Memory B cell (primary cell): ENCODE measurements at places on chromosomes 3 and 15.

- no peak for DNase-seq
Measured at GRCh38 chr3:153182501-153183293, 20.7 kb downstream of the RAP2B start.

- no peak for DNase-seq
Measured at GRCh38 chr3:73621388-73621787, 3.4 kb downstream of the PDZRN3 start.

DNA sequence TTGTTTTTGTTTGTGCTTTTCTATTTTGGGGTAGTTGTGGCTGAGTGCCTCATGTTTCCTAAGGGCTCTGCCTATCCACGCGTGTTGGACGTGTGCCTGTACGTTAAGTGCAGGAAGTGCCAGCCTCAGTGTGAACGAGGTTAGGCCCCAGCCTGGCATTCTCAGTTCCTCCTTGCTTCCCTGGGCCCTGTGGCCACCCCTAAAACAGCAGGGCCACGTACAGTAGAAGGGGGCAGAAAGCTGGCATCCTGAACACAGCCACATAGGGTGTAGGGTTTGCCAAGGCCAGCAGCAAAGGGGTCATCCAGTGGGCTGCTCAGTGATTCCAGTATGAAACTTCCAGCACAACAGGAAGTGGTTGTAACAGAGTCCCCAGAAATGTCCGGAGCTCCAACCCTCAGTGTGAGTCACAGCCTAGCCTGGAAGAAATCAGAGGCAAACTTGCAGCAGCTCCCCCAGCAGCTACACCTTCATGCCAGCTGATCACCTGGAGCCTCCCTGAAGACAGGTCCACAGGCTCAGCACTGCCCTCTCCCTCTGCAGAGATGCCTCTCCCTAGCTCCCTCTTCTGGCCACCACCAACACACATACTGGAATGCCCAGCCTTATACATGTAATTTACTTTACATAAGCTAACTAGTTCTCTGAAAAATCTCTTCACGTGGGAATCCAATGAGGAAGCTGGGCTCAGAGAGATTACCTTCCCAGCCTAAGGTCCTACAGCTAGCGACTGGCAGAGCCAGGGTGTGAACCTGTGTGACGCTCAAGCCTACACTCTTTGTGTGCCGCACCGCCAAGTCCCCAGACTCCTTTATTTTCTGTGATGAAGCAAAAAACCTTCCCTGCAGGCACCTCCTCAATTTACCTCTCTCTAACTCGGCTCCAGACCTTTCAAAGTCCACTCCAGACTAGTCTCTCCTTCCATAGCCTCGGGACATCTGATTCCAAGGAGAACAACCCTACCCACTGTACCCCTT is 26.6 kb downstream of the ILDR1 start:
- DNase-seq: peak; percentile 60

DNA sequence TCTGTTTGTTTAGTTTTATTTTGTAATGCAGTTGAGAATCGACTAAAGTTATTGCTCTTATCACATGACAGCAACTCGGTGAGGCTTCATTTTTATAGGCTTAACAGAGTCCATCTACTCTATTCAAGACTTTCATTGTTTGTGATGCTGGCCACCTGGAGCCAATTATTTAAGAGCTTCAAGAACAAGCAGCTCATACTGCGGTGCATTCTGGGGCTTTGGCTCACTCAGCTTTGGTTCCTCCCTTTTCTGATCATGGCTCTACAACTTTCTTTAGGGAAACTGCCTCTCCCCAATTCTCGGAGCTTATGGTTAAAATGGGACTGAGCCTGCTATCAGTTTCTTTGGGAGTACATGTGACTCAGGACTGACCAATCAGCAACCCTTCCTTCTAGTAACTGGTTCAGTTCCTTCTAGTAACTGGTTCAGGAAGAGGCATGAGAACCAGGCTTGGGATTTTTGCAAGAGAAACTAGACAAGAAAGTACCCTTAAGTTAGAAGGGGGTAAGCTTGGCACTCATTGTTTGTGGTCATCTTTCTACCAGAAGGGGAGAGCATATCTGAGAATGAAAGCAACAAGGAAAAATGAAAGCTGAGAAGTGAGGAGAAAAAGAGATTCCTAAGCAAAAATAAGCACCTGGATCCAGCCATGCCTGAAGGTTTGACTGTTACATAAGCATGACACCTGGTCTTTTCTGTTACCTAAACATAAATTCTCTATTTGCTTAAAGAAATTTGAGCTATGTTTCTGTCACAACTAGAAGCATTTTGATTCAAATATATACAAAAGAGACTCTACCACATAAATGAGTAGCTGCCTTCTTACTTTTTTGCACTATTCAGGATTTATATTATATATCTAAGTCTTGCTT is 24.1 kb upstream of the ARHGEF3 start:
- DNase-seq: no peak

DNA sequence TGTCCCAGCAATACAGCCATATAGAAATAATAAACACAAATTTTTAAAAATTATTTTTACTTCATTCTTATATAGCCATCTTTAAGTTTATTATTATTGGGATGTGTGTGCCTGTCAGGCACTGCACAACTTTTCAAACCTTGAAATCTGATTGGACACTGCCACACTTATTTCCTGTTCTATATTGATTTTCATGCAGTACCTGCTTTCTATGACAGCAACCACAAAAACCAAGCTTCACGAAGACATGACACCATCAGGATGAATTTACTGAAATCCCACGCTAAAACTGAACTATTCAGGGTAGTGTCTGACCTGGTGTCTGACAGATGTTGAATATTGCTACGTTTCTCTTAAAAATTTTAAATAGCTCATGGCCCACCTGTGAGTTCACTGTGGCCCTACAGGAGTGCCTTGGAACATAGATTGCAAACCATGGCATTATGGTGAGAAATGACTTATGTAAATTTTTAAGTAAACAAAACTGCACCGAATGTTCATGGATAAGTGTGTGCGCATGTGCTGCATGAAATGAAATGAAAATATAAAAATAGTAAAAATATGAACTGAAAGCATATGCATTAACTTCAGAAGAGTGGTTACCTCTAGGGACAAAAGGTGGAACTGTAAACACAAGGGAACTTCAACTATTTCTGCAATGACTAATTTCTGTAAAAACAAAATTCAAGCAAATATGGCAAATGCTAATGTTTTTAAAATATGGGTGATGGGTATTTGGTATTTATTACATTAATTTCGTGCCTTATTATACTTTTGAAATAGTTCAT is 152.3 kb downstream of the ZBTB20 start:
- no peak for DNase-seq

DNA sequence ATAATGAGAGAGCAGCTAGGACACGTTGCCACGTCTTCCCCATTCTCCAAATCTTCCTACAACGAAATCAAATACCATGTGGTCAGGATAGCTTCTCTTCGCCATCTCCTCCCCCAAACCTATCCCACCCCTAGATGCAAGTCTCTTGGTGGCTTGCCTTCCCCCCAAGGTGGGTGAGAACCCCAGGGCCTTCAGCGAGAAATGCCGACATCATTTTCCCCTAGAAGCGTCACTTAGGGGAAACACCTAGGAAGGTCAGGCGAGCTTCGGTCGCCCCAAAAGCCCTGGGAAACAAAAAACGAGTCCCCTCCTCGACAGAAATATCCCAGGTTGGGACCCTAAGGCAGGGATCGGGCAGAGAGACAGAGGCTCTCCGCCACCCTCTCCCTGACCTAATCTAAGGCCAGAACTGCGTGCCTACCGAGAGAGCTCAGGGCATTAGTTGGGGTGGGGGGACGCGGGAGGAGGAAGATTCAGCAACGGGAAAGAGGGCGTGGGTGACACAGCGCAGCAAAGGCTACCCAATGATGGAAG is 502 bp downstream of the DPH3 start:
- peak; percentile 28 for DNase-seq

DNA sequence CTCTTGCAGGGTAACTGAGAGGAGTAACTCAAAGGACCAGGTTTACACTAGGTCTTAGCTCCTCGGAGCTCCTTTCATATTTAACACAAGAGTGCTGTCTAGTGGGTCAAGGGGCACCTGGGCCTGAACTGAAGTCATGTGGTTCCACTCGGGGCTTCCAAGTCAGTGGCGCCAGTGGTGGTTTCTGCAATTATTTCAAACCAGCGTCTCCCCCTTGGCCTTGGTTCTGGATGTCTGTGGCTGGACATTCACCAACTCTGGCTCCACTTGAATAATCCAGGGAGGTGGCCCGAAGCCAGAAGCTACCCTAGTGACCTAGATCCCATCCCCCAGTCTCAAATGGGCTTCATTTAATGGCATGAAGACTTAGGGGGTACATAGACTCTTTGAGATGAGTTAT is 144.3 kb upstream of the ADAMTS9 start:
- DNase-seq: no peak

- DNase-seq: no peak
Measured at GRCh38 chr3:186871403-186871924, 29.0 kb downstream of the ADIPOQ start.

- no peak for DNase-seq
Measured at GRCh38 chr3:188867691-188868265, 304.0 kb upstream of the TPRG1 start.
